ENCODE measurements at places on chromosomes 5 and 9. TPM values are rescaled to one million over a fixed set of nuclear protein-coding genes. Genes with fewer than 3 reads are reported as not detected.
A peak's percentile ranks its signal among the peaks of the same experiment; 100 is the strongest.

DNA sequence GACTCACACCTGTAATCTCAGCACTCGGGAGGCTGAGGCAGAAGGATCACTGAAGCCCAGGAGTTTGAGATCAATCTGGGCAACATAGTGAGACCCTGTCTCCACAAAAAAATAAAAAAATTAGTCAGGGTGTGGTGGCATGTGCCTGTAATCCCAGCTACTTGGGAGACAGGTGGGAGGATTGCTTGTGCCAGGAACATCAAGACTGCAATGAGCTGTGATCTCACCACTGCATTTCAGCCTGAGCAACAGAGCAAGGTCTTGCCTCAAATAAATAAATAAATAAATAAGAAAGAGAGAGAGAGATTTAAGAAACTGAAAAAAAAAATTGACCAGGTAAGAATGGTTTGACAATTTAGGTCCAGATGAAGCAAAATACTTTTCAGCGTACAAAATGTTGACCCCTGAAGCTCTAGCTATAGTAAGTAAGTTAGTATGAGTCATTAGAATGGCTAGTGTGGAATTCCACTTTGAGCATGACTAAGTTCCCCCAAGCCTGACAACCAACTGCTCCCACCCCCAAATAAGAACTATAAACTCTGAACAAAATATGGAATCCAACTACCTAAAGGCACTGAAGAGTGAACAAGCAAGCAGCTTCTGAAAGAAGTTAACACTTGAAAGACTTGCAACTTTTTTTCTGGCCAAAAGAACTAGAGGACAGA lies 217.8 kb upstream of the TLE4 start:
- no peak for DNase-seq

- DNase-seq = no peak
Measured at GRCh38 chr5:127943061-127943371, 140.6 kb upstream of the SLC12A2 start.

- no peak for DNase-seq
Measured at GRCh38 chr5:111699976-111700375, 57.0 kb downstream of the NREP start.

DNA sequence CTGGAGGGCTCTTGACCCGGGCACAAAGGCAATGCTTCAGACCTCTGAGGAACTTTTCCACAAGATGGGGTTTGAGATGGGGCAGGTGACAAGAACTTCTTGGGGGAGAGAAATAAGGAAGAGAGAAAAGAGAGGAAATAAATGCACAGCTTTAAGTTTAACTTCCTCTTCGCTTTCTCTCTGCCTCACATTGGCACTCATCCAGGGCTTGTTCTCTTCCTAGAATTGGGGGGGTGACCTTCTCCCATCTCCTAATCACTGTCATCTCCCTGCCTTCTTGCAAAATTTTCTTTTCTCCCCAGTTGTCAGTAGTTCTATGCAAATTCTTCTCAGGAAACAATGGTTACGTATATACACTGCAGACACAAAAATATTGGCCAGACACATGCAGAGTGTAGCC lies 19.1 kb upstream of the ADCY2 start:
- no peak for DNase-seq

- DNase-seq = no peak
Measured at GRCh38 chr9:99050292-99050911, 54.5 kb upstream of the TGFBR1 start.

GRCh38 chr5:175609526-175609925 lies 48.3 kb upstream of the HRH2 start:
- no peak for DNase-seq

GRCh38 chr5:132747616-132748440 lies 602 bp downstream of the CCNI2 start:
- DNase-seq = peak; percentile 24

- DNase-seq = no peak
Measured at GRCh38 chr9:87307848-87308247, 189.8 kb upstream of the DAPK1 start.

- no peak for DNase-seq
Measured at GRCh38 chr5:78405829-78406750, 45.7 kb downstream of the SCAMP1 start.

DNA sequence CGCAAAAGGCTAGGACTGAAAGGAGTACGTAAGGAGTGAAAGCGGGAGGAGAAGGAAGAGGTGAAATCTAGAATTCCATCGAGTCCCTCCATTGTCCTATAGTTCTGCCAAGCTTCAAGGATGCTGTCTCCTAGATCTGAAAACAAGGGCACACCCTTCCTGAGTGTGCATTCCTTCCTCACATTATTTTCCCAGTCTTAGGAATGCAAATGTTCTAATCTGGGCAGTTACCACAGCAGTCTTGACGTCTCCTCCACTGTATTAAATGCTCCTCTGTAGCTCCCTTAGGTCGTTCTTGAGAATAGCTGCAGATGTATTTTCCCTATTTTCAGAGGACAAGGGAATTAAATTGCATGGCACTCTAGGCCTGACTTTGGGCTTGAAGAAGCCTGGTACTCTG lies 127.6 kb downstream of the SLIT3 start:
- DNase-seq = no peak

DNA sequence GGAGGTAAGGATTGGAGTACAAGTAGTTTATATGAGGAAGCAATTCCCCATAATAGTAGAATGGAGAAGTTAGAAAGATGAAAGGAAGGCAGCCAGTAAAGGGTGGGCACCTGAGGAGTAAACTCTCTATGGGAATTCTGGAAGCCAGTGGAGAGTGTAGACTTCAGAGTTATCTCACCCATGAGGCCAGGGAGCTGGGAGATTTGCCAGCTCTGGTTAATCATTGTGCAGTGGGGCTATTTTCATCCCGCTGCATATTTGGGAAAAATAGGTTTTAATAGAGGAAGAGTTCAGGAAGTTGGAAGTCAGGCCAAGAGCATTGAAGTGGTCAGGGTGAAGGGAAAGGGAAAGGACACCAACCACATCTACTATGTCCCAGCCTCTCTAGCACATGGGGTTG lies 242.3 kb upstream of the BRINP1 start:
- no peak for DNase-seq

GRCh38 chr5:152379331-152379730 lies 25.7 kb downstream of the NMUR2 start:
- DNase-seq = no peak

GRCh38 chr9:133895335-133895734 lies 96.8 kb downstream of the VAV2 start:
- no peak for DNase-seq

- no peak for DNase-seq
Measured at GRCh38 chr5:67181648-67182221, 14.9 kb downstream of the CD180 start.

- DNase-seq = no peak
Measured at GRCh38 chr9:36154331-36154952, 14.7 kb upstream of the CCIN start.

DNA sequence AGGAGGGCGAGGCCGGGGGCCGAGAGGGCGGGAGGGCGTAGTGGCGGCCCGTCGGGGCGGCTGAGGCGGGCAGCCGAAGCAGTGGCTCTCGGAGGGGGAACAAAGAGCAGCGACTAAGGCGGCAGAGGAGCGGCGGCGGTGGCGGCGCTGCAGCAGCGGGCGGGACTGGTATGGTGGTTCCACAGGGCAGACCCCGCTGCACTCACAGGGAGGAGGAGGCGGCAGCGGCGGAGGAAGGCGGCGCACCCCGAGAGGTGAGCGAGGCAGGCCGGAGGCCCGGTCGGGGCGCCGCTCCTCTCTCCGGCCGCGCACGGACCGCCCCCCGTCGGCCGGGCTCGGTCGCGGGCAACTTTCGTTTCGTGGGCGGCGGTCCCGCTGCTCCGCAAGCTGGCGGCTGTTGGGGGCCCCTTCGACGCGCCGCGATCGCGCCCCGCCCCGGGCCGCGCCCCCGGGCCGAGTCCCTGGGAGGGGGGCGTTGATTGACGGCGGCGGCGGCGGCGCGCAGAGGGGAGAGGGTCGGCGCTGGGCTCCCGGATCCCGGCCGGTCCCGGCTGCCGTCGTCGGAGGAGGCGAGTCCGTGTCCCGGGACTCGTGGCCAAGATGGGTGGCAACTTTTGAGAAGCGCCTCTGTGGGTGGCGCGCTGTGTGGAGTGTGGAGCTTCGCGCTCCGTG lies 467 bp downstream of the CNOT6 start:
- DNase-seq = peak; percentile 82

GRCh38 chr9:78903581-78903980 lies 606.7 kb downstream of the PSAT1 start:
- no peak for DNase-seq

DNA sequence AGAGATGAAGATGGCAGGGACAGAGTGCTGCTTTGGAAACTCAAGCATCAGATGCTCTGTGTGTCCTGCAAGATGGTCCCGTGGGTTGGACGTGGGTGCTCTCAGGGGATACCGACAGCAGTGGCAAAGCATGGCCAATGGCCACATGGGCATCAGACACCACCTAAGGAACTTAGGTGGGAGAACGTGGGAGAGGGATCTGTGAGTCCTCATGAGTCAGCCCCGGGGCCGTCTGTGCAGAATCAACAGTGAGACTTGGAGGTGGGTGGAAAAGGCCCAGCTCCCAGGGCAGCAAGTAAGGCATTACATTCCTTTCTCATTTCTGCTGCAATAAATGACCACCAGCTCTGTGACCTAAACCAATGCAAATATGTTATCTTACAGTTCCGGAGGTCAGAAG lies 77.0 kb downstream of the RAD23B start:
- no peak for DNase-seq

GRCh38 chr5:97405941-97406340 lies 222.9 kb upstream of the RIOK2 start:
- DNase-seq = no peak

DNA sequence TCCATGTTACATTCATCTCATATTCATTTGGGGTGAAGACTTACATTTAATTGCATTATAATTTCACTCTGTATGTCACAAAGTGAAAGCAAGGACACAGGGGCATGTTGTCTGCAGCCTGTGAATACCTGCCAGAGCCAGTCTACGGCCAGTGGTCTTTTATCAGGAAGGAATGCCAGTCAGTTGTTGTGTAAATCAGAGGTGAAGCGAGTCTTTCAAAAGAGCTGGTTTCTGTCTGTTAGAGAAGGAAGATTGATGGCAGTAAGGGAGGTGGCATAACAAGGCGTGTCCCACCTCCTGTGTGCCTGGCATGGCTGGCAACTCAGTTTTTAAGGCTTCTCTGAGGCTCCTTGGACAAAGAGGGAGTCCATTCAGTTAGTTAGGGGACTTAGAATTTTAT lies 18.1 kb upstream of the SYK start:
- DNase-seq = no peak

DNA sequence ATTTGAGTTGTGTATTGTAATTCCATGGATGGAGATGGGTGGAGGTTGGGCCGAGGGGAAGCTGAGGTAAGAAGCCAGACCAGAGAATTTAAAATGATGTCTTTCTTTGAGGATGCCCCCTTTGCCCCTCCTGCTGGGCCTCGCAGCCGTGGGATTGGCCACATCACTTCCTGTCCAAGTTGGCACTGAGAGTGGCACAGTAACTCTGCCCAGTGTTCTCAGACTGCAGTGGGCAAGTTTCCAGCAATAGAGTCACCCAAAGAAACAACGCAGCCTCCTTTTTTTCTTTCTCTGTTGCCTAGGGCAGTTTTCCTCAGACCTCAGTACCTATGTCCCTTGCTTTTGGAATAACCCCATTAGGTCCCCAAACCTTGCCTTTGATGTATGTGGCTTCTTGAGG lies 306.6 kb upstream of the DMRT1 start:
- DNase-seq = no peak

GRCh38 chr5:14739981-14740380 lies 75.5 kb downstream of the OTULIN start:
- DNase-seq = no peak

GRCh38 chr5:38187532-38187931 lies 70.8 kb upstream of the EGFLAM start:
- DNase-seq = no peak

GRCh38 chr5:45578270-45578669 lies 117.9 kb downstream of the HCN1 start:
- DNase-seq = no peak

DNA sequence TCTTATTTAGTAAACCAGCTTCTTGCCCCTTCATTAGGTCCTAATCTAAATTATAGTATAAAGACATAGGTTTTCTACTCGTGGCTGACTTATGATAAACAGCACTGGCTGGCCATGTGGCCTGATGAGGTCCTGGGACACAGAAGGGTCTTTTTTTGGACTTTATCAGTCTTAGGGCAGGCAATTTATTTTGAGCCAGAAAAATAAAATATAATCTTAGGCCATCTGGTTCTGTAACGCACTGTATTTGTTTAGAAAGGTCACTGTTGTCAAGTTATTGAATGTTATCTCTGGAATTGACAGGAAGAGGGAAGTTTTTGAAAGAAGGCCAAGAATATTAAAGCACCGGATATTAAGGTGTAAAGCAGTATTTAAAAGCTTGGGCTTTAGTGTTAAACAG lies 53.9 kb downstream of the RFX3 start:
- peak; percentile 37 for DNase-seq

DNA sequence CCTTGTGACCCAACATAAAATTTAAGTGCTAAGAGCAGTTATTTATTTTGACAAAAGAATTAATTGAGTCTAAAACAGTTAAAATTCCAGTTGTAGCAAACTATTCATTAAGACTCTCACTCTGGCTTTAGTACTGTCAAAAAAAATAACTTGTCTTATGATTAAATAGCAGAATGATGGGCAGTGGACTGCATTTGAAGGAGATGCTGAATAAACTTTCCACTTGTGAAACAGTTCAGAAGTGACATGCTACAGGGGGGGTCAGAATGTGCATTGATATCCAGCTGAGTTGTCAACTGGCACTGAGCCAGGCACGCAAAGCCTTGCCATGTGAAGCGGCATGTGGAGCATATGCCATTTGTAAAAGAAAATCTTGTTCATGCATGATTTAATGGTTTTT lies 76.0 kb downstream of the FCHO2 start:
- peak; percentile 12 for DNase-seq

- DNase-seq = no peak
Measured at GRCh38 chr9:105390871-105391270, 57.0 kb upstream of the FSD1L start.

DNA sequence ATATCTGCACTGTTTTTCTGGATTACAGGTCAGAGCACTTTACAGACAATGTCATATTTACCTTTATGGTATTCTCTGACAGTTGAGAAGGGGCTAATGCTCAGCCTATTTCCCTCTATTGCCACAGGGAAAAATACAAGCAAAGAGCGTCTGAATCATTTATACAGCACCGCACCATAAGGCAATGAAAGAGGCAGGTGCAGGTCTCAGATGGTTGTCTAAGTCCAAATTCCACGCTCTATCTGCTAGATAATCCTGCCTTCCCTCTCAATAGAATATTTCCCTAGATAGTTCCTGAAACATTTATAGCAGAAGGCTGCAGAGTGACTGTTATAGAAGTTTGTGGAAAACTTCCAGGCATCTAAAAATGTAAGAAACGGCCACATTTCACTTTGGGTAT lies 446.1 kb upstream of the CDH6 start:
- no peak for DNase-seq

The TMOD1 gene
- polyA plus RNA-seq = 0.54 TPM

The PCDHGA2 gene
- polyA plus RNA-seq = 1.5 TPM

The IFNA21 gene
- not detected for polyA plus RNA-seq

The ARL14EPL gene
- not detected for polyA plus RNA-seq

The SPATA31C1 gene
- not detected for polyA plus RNA-seq

The CDX1 gene
- polyA plus RNA-seq = 0.26 TPM

The ANGPTL2 gene
- 12.3 TPM for polyA plus RNA-seq

The DEPDC1B gene
- polyA plus RNA-seq = 4.2 TPM

The BTNL3 gene
- polyA plus RNA-seq = not detected

The C9orf50 gene
- polyA plus RNA-seq = 0.30 TPM

The FAM169A gene
- polyA plus RNA-seq = 3.3 TPM
